Left kidney (tissue), 8 donors: ENCODE measurements at places on chromosomes 12 and 14. TPM values are rescaled to one million over a fixed set of nuclear protein-coding genes. Genes with fewer than 3 reads are reported as not detected.

PTCSC3 gene
- 0.67 TPM for polyA plus RNA-seq

RPL10L gene
- polyA plus RNA-seq = not detected

GRCh38 chr14:28785096-28785952 lies 18.7 kb downstream of the FOXG1 start:
- DNase-seq = no peak

DNA sequence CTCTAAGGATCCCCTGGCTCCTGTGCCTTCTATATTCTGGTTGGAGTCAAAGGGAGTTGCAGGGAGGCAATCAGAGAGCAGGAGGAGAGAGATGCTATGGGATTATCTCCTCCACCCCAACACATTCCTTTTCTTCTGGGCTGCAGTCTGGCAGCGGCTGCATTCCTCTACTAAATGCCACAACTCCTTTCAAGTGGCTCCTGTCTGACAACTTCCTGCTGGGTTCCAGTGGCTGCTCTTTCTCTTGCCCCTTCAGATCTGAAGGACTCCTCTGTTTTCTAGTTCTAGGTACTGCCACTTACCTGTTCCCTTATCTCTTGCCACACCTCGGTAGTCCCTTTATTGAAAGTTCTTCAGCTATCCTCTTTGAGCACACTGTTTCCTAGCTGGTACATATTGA lies 425.0 kb downstream of the SNAPC1 start:
- DNase-seq = no peak

- no peak for DNase-seq
Measured at GRCh38 chr14:79525416-79525815, 685.9 kb downstream of the DIO2 start.

DNA sequence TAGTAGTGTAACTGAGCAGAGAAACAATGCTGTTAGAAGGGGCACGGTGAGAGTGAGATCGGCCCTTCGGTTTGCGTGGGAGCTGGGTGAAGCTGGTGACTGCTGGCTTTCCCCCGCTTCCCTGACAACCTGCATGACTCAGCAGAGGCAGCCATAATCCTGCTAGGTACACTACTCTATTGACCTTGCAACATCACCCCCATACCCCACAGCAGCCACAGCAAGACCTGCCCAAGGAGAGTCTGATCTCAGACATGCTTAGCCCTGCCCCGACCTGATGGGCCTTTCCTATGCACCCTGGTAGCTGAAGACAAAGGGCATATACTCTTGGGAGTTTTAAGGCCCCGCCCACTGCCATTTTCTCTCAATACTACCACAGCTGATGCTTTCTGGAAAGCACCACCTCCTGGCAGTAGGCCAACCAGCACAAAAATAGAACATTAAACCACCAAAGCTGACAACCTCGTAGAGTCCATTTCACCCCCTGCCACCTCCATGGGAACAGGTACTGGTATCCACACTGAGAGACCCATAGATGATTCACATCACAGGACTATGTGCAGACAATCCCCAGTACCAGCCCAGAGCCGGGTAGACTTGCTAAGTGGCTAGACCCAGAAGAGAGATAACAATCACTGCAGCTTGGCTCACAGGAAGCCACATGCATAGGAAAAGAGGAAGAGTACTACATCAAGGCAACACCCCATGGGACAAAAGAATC lies 75.9 kb upstream of the RGS6 start:
- DNase-seq = no peak

DNA sequence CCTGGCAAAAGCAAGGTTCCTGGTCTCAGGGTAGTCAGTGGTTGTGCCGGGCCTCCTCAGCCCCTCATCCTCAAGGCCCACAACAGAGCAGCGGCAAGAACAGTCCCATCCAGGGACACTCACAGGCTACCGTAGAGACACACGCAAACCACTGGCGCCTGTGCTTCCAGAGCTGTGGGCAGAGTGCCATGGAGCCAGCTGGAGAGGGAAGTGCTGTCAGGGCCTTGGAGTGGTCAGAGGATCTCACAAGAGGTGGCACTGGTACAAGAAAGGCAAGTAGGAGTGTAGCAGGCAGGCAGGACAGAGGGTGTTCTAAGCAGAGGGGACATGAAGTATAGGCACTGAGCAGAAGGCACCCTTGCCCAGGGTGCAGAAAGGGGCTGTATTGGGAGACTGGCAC lies 34.6 kb downstream of the ANKRD9 start:
- DNase-seq = no peak

- no peak for DNase-seq
Measured at GRCh38 chr12:88703790-88704189, 123.5 kb upstream of the KITLG start.

DNA sequence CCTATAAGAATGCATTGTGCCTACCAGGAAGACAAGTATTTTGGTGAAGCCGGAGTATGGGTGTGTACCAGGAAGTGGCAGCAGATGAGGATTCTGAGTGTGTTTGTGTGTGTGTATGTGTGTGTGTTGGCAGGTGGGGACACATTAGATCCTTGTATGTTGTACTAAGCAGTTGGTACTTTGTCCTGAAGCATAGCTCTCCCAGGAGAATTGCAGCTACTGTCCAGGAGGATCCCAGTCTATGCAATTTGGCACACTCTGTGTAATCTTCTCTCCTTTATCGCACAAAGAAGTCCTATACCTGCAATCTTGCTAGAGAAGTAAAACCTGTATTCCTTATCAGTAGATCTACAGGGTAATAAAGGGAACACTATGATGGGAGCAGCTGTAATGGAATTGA lies 276.5 kb downstream of the PAWR start:
- DNase-seq = no peak

DNA sequence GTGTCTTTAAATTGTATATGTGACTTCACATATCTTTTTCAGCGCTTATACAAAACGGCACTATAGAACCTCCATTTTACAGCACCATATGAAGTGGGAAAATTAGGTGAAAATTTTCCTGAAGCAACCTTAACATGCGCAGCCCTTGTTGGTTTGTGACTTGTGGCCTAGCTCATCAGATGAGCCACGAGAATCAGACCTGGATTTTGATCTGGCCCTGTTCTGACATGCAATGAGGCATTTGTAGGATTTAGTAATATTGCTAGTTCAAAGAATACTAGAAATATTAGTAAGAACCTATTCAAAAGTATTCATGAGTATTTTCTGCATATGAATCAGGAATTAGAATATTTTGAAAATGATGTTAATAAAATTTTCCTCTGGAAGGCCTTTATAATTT lies 2.9 kb downstream of the CDKN1B start:
- DNase-seq = no peak

- DNase-seq = no peak
Measured at GRCh38 chr12:3190101-3190500, 112.9 kb downstream of the TSPAN9 start.
